ENCODE measurements at places on chromosomes 7 and 10. TPM values are rescaled to one million over a fixed set of nuclear protein-coding genes. Genes with fewer than 3 reads are reported as not detected.

- DNase-seq = no peak
Measured at GRCh38 chr10:97903128-97904017, 53.7 kb downstream of the GOLGA7B start.

GRCh38 chr10:124913167-124913566 lies 28.8 kb upstream of the ZRANB1 start:
- no peak for DNase-seq

- no peak for DNase-seq
Measured at GRCh38 chr10:125105706-125106255, 54.6 kb downstream of the CTBP2 start.

- no peak for DNase-seq
Measured at GRCh38 chr10:57018452-57018851, 657.4 kb upstream of the ZWINT start.

GRCh38 chr10:47351899-47352815 lies 4.0 kb downstream of the RBP3 start:
- no peak for DNase-seq

GRCh38 chr7:37493123-37493522 lies 44.5 kb upstream of the ELMO1 start:
- no peak for DNase-seq

DNA sequence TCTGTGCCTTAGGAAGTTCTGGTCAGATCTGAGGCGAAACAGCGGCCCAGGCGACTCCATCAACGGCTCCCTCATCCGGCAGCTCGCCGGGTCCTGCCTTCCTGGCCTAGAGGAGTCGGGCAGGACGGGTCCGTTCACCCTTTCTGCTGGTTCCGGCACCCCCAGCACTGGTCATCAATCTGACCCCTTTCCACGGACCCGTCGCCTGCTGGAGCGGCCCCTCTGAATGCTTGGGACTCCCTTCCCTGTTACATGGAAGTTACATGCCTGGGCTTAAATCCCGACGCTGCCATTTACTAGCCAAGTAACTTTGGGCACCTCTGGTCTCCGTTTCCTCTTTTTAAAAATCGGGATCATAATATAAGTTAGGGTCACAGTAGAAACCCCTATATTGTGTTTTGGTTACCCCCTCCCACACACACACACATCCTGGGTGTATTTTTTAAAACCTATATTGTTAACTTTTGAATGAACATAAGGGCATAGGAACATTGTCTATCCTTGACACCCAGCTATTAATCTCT lies 607 bp upstream of the GGCT start:
- no peak for DNase-seq

- no peak for DNase-seq
Measured at GRCh38 chr10:37957841-37958240, 18.6 kb downstream of the ZNF25 start.

GRCh38 chr7:36881233-36881874 lies 157.1 kb upstream of the AOAH start:
- DNase-seq = no peak

- DNase-seq = no peak
Measured at GRCh38 chr10:7007600-7008190, 403.1 kb downstream of the SFMBT2 start.

- no peak for DNase-seq
Measured at GRCh38 chr7:70376561-70377031, 755.3 kb upstream of the GALNT17 start.

GRCh38 chr7:104855861-104856260 lies 158.1 kb upstream of the KMT2E start:
- no peak for DNase-seq

DNA sequence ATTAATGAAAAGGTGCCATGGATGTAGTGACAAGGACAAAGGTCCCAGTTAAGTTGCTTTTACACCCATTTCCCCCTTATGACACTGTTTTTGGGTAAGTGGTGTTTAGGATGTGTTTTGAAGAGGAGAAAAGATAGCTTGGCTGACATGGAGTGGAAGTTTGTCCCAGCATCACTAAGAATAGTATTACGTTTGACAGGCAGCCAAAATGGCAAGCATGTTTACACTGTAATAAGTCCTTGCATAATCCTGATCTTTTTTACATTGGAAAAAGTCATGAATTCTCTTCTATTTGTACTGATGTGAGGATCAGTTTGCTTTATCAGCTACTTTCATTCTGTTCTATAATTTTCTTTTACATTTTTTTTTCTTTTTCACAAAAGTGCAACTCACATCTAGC lies 137.8 kb downstream of the CHRM2 start:
- no peak for DNase-seq

GRCh38 chr7:34673066-34673465 lies 15.0 kb downstream of the NPSR1 start:
- DNase-seq = no peak

DNA sequence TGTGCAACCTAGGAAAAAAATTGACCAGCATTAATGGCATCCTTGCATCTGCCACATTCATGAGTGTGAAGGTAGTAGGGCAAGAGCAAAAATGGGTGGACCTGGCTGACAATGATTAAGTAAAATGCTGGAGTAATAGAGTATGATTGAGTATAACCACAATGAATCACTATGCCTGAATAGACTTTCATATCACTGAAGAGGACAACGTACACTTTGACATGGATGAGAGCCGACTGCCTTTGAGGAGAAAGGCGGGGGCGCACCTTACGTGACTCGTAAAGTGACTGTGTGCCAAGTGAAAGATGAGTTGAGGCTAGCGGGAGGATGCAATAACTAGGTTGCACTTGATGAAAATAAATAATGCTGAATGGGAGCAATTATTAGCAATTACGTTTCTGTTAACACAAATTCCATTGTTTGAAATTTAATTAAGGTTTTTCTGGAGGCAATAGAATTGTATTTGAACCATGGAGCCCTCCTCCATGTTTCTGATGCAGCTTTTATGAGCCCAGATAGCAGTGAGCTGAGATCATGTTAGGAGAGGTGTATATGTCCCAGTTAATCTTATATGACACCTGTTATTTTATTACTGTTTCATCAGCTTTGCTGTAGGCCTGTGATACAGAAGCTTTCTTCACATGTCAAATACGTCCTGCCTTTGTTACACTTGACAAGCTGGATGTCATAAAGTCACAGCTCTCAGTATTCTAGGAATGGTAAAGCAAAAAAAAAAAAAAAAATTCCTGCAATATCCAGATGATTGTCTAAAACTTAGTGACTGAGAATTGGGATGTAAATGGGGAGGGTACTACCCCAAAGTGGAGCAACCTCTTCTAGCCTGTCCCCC lies 596.5 kb downstream of the NXPH1 start:
- no peak for DNase-seq

GRCh38 chr7:2307690-2308107 lies 6.5 kb downstream of the SNX8 start:
- no peak for DNase-seq

DNA sequence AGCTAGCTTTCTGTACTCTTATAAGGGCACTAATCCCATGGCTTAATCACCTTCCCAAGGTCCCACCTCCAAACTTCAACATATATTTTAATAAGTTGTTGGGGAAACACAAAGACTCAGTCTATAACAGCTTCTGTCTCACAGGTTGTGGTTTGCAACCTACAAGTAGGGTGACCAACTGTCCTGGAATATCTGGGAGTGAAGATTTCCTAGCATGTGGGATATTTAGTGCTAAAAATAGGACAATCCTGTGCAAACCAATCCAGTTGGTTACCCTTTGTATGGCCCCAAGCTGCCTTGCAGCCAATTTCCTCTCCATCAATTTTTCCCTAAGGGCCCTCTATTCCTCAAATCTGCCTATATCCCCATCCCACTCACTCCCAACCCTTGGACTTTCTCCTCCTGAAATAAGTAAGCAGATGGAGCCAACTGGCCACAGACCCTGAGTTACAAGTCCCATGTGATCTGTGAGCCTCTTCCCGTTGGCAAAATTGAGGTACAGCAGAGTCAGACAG lies 82.3 kb downstream of the FAM13C start:
- DNase-seq = no peak

- no peak for DNase-seq
Measured at GRCh38 chr10:112375721-112376395, 1.9 kb downstream of the ACSL5 start.

DNA sequence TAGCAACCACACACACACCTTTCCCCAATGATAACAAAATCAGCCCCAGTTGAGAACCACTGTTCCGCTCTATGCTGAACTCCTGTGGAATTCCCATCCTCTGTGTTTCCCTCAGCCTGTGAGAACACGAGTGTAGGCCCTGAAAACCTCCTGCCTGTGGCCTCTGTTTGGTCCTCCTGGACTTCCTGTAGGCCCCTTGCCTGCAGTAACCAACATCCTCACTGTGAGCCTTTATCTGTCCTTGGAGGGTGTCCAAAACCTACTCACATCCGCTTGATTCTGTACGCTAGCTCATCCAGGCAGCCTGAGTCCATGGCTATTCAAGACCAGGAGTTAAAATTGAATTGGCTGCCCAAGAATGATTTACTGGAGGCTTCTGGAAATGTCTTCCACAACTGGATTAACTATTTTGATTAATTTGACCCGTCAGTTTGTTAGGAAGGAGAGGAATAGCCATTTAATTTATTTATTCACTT lies 149.8 kb downstream of the AKR1D1 start:
- DNase-seq = no peak

DNA sequence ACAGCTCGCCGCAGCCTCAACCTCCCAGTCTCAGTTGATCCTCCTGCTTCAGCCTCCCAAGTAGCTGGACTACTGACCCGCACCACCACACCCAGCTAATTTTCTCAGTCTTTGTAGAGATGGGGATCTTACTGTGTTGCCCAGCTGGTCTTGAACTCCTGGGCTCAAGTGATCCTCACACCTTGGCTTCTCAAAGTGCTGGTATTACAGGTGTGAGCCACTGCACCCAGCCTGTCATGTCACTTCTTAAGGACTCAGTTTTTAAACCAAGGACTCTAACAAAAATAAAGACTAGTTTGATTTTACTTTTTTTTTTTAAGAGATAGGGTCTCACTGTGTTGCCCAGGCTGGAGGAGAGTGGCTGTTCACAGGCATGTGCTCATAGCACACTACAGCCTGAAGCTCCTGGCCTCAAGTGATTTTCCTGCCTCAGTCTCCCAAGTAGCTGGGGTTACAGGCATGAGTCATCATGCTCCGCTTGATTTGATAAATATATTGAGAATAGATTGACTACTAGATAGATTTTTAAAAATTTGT lies 16.5 kb upstream of the PPP3CB start:
- DNase-seq = no peak

- DNase-seq = no peak
Measured at GRCh38 chr10:12642036-12642435, 292.7 kb downstream of the CAMK1D start.

- no peak for DNase-seq
Measured at GRCh38 chr10:614790-615582, 74.5 kb downstream of the DIP2C start.

The GPR85 gene
- not detected for total RNA-seq

The SRRT gene
- 252 TPM for total RNA-seq

The ADRB1 gene
- 0.89 TPM for total RNA-seq

The CACUL1 gene
- 67.5 TPM for total RNA-seq

The MRPS17 gene
- total RNA-seq = 27.5 TPM

The NPC1L1 gene
- 0.15 TPM for total RNA-seq

The SNCG gene
- 61.1 TPM for total RNA-seq

The ITPRIP gene
- 12.0 TPM for total RNA-seq

The ATOH7 gene
- total RNA-seq = not detected

The PCLO gene
- 2.4 TPM for total RNA-seq

The CYP3A5 gene
- total RNA-seq = 1.5 TPM

The EN2 gene
- 0.32 TPM for total RNA-seq

The CCDC172 gene
- total RNA-seq = not detected

All from HCT116 (cell line).